T-helper 2 cell (primary cell): ENCODE measurements at places on chromosomes 13 and 19.
A peak's percentile ranks its signal among the peaks of the same experiment; 100 is the strongest.

DNA sequence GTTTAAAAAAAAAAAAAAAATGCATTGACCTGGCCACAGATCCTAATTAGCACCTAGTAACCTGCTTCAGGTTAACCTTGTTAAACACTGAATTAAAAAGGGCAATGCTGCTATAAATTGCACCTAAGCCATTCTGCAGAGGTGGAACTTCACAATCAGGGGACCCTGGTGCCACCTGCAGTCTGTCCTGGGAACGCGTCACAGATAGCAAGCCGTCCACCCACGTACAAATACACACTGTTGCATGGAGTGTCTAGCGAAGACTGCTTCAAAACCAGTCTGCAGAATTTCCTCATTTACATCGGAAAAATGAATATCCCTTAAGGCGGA is 169.3 kb downstream of the COL4A1 start:
- no peak for DNase-seq

- peak; percentile 10 for DNase-seq
These were observed 46.3 kb upstream of the ZNF730 start for GRCh38 chr19:23070353-23071146.

DNA sequence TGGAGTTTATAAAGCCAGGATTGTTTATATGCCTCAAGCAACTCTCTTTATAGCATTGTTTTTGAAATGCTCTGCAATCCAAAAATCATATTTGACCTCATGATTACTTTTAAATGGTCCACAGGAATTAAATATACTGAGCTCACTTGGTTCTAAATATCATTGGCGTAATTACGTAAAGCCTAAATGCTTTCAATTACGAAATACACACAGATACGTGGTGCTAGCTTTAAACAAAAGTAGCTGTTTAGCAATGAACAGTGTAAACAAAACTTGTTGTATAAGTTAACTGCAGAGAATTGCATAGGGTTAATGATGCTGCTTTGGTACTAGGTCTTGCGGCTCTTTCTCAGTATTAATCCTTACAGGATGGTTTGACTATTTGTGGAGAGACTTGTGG is 346.6 kb downstream of the COG6 start:
- DNase-seq, result no peak

DNA sequence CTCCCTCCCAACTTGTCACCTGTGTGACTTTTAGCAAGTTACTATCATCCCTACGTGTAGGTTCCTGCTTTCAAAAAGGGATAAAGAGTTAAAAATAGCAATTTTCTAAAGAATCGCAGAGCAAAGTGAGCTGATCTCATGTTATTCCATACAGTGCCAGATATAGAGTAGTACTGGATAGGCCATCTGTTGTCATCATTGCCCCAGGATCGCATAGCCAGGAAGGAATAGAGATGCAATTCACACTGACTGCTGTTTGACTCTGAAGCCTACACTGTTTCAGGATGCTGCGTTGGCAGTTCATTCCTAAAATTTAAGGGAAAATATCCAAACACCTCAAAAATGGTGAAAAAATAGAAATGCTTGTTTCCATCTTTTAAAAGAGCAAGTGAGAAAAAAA is 138.9 kb downstream of the SHISA2 start:
- DNase-seq, result no peak
